ENCODE measurements at places on chromosomes 16 and 17.

GRCh38 chr16:83348991-83349390, 458.8 kb upstream of the HSBP1 start:
- DNase-seq = no peak

- no peak for DNase-seq
Observed at GRCh38 chr17:63932721-63933120, 590 bp upstream of the CD79B start.

GRCh38 chr17:58527306-58527705, 12.9 kb upstream of the MTMR4 start:
- peak; percentile 6 for DNase-seq

DNA sequence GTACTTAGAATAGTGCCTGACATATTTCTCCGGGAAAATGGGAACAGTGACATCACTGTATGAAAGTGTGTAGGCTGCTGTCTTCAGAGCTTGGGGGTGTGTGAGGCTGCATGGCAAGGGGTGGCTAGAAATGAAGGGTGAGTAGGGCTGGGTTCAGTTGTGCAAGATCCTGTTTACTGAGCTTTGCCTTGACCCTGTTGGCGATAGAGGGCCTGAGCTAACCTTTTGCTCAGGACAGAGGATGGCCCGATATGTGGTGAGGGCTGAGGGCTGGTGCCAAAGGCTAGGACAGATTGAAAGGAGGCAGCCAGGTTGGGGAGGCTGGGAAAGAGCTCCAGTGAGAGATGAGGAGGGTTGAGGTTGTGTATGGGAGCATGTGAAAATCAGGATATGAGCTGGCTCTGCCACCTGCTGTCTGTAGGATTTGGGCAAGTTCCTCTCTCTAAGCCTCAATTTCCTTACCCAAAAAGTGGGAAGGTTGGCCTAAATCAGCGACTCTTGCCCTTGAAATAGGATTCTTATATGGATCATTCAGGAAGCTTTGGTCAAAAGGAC, 6.0 kb upstream of the CCL1 start:
- no peak for DNase-seq

GRCh38 chr16:51816929-51817328, 665.9 kb upstream of the SALL1 start:
- DNase-seq = peak; percentile 17

GRCh38 chr16:14198012-14198411, 126.9 kb downstream of the MRTFB start:
- no peak for DNase-seq
